ENCODE measurements at places on chromosomes 12 and 14. TPM values are rescaled to one million over a fixed set of nuclear protein-coding genes. Genes with fewer than 3 reads are reported as not detected.
A peak's percentile ranks its signal among the peaks of the same experiment; 100 is the strongest.

The NEUROD4 gene
- not detected for total RNA-seq

The GLIPR1L1 gene
- total RNA-seq, result not detected

The SLC6A12 gene
- not detected for total RNA-seq

The CAPRIN2 gene
- total RNA-seq, result 35.8 TPM

DNA sequence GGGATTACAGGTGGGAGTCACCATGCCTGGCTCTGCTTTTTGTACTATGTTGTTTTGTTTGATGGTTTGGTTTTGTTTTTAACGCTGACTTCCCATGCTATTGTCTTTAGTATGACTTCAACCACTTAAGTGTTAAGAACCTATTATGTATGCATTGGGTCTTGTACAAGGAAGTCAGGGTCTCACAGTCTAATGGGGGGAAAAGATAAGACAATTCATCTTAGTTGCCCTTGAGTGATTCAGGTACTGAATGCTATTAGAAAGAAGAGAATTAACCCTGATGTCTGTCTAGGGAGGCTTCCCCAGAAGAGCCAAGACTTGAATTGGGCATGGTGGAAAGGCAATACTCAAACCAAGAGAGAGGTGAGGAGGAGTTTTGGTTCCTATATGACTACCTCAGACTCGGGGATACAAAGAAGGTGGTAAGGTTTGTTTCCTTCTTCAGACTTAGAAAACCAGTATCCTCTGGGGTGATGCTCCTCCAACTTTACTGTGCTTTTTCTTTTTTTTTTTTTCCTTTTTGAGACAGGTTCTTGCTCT is 64.6 kb downstream of the SUSD6 start:
- DNase-seq, result no peak

The DACT1 gene
- 32.7 TPM for total RNA-seq

GRCh38 chr12:105861227-105861626 is 277.5 kb downstream of the NUAK1 start:
- no peak for DNase-seq

DNA sequence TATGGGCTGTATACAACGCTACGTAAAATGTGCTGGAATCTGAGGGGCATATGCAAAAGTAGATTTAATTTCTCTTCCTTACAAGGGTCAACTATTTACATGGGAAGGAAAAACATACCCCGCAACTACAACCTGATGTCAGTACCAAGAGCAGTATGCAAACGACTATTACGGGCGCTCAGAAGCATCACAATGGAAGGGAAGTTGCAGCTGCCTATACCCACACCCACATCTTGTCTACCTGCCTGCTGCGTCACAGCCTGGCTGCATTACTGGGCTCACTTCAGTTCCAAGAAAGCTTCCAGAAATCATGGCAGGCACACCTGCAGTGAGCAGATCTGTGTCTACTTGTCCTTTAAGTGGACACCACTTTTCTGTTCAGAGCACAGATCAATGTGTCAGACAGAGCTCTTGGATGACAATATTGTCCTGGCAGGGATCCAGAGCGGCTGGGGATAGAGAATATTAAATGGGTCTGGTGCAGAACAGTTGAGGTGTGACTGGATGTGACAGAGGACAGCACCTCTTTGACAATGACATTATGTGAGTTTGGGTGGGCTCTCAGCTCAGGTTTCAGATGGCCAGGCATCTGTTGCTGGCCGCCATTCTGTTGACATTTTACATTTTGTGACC is 41.5 kb upstream of the GNG2 start:
- DNase-seq, result no peak

DNA sequence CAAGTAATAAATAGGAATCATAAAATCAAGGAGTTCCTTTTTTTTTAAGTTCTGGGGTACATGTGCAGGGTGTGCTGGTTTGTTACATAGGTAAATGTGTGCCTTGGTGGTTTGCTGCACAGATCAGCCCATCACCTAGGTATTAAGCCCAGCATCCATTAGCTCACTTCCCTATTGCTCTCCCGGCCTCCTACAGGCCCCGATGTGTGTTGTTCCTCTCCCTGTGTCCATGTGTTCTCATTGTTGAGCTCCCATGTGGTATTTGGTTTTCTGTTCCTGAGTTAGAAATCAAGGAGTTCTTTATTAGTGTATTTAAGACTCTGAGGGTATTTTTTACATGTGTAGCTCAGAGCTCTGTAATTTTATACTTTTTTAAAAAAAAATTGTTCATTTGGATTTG is 86.0 kb downstream of the SCFD1 start:
- no peak for DNase-seq

GRCh38 chr14:70884595-70885342 is 22.5 kb upstream of the PCNX1 start:
- no peak for DNase-seq

GRCh38 chr12:13562915-13563742 is 366.6 kb downstream of the EMP1 start:
- DNase-seq, result peak; percentile 83

The TRIM9 gene
- 4.4 TPM for total RNA-seq

- no peak for DNase-seq
These were observed 101.1 kb downstream of the B4GALNT3 start for GRCh38 chr12:560691-561390.

The IL23A gene
- not detected for total RNA-seq

DNA sequence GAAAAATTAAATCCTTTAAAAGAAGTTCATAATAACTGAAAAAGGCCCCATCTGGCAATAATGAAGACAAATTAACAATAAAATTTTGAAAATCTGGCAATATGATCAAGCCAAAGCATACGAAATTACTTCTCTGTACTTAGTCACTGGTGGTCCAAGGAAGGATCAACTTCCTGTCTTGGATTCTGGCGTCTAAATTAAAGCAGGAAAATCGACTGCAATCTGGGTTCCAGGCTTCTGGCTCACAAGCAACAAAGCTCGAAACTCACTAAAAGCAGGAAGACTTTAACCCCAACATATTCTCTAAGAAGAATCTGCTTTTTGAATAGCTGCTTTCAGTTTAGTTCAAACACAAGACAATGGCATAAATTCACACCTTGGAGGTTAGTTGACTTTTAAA is 49.7 kb downstream of the LRIG3 start:
- no peak for DNase-seq

The KRT6B gene
- total RNA-seq, result not detected

The TCL1B gene
- total RNA-seq, result not detected

The MBIP gene
- 26.2 TPM for total RNA-seq

The PKP2 gene
- total RNA-seq, result 2.1 TPM

- DNase-seq, result no peak
These were observed 163.9 kb upstream of the TMTC2 start for GRCh38 chr12:82522762-82523161.

- DNase-seq, result no peak
These were observed 168.0 kb upstream of the TBX3 start for GRCh38 chr12:114851981-114852380.

The KRT82 gene
- not detected for total RNA-seq

- DNase-seq, result no peak
These were observed 62.5 kb upstream of the PYGL start for GRCh38 chr14:51006781-51007211.

DNA sequence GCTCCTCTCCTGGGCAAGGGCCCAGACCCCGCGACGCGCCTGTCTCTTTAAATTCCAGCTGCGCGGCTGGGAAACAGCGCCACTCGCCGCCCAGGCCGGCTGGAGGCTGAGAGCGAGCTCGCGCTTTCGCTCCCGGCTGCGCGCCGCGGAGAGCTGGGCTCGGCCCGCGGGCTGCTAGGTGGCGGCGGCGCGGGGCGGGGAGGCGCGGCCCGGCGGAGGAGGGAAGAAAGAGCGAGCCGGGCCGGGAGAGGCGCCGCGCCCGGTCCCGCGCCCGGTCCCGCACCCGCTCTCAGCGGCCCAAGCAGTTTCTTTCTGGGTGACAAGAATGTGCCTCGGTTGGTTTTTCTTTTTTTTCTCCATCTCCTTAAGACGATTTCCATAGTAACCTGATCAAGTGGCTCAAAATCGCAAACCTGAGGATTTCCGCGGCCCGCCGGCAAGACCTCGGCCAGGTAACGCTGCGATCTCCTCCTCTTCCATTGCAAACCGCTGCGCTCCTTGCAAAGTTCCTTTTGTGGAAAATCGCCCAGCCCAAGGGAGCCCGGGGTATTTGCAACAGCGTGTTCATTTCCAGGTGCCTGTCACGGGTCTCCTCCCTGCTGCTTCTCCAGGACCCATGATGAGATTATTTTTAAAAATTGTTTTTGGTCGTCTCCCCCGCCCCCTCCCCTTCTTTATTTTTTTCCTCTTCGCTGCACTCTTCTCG is 259.5 kb upstream of the E2F7 start:
- peak; percentile 87 for DNase-seq

GRCh38 chr12:34186492-34186891 is 164.2 kb downstream of the ALG10 start:
- no peak for DNase-seq

DNA sequence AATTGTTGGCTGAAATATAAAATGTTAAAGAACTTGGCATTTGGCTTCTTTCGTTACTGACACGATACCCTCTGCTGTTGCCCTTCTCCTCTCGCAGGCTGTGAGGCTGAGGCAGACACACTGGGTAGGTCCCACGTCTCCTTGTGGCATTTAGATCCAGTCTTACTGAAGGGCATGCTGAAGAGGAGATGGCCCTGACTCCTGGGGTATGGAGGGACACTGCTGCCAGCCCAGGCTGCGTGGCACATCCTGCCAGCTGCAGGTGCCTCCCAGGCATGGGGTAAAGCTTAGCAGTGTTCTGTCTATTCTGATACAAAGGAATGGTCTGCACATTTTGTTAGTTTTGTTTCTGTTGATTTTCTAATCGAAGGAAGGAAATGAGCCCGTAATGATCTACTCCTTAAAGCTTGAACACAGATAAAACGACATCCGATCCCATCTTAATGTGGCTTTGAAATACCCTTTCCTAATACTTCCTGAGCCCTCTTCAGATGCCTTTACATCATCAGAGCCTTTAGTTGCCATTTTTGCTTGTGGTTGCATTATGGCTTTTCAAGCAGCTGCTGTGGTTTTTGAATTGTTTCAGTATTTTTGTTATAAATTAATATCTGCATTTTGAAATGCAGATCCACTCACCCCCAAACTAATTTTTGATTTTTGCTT is 61.1 kb downstream of the WDR20 start:
- DNase-seq, result no peak

The NGB gene
- total RNA-seq, result not detected

The RPL10L gene
- total RNA-seq, result not detected

GRCh38 chr12:86634456-86635410 is 378.5 kb upstream of the MGAT4C start:
- DNase-seq, result no peak

DNA sequence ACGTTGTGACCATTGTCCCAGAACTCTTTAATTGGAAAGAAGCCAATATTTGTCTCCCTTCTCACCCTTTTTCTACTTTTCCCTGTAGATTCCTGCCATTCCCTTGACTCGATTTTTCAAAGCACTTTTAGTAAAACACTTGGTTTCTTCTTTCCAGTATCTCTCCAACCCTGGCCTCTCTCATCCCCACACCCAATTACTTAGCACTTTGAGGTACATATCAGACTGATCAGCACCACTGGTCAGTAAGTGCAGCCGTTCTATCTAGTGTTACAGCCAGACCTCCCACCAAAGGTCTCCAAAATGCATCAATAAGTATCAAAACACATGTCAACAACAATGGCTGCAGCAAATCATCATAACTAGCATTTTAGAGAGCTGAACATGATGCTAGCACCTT is 141.9 kb downstream of the BTG1 start:
- DNase-seq, result no peak

DNA sequence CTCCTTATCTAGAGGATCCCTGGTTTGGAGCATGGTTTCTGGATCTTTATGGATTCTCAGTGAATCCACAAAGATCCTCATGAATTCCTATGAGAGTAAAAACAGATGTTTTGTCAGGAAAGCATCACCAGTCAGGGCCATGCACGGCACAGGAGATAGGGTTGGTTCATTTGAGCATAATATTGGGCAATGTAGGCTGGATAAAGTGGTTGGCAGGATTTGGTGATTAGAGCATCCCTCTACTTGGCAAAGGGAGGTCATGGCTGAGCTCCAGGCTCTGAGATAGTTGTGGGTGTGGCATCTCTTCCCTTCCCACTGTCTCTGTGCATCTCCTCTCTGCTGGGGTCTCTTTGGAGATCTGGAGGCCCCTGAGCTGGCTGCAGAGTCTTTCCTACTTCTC is 149.8 kb downstream of the DACT1 start:
- DNase-seq, result no peak

DNA sequence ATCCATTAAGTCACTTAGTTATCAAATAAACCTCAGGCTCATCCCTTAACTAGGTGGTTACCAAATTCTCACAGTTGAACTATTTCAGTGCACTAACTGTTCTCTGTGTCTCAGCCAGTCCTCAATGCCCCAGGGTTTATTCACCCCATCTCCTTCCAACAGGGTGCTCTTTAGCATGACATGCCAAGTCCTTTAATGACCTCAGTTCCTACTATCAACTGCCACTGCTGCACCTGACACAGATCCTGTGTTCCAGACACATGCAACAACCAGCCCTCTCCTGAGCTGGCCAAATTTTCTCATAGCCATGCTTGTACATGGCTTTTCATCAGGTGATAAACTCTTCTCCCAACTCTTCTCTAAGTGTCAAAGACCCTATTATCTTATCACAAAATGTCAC is 80.0 kb downstream of the ATXN2 start:
- no peak for DNase-seq

GRCh38 chr12:109912855-109913321 is 12.8 kb downstream of the TCHP start:
- no peak for DNase-seq

GRCh38 chr12:65266408-65266807 is 12.1 kb upstream of the MSRB3 start:
- DNase-seq, result no peak

The SERPINA10 gene
- not detected for total RNA-seq

- DNase-seq, result no peak
These were observed 260.5 kb downstream of the NEDD1 start for GRCh38 chr12:97167598-97167997.

GRCh38 chr12:98595243-98595988 is 1.9 kb downstream of the SLC25A3 start:
- DNase-seq, result peak; percentile 17

- DNase-seq, result no peak
These were observed 387.9 kb downstream of the DAD1 start for GRCh38 chr14:22200977-22201605.

- no peak for DNase-seq
These were observed 86.1 kb upstream of the ARHGAP5 start for GRCh38 chr14:31990926-31991572.

GRCh38 chr14:73953731-73954130 is 3.6 kb downstream of the COQ6 start:
- DNase-seq, result no peak

DNA sequence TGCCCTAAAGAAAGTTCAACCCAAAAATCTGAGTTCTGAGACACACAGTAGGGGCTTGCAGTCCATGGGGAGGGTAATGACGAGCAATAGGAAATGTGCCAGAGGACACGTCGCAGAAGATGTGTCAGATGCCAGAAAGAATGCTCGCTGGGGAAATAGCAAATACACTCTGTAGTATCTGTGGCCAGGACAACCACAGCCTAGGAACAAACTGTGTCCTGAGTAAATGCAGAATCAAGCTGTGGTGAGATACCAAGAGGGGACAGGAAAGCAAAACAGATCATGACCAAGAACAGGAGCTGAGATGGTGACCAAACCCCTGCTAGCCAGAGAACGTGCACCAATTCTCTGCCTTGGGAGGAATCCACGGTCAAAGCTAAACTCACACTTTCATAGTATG is 9.1 kb downstream of the CRACR2A start:
- no peak for DNase-seq

- no peak for DNase-seq
These were observed at the start of gene CLEC14A for GRCh38 chr14:38255673-38256532. CLEC14A (minus strand) TSS chr14:38256093; CDS start chr14:38256022, 71 bp downstream.
